ENCODE measurements at places on chromosomes 5 and 9.

DNA sequence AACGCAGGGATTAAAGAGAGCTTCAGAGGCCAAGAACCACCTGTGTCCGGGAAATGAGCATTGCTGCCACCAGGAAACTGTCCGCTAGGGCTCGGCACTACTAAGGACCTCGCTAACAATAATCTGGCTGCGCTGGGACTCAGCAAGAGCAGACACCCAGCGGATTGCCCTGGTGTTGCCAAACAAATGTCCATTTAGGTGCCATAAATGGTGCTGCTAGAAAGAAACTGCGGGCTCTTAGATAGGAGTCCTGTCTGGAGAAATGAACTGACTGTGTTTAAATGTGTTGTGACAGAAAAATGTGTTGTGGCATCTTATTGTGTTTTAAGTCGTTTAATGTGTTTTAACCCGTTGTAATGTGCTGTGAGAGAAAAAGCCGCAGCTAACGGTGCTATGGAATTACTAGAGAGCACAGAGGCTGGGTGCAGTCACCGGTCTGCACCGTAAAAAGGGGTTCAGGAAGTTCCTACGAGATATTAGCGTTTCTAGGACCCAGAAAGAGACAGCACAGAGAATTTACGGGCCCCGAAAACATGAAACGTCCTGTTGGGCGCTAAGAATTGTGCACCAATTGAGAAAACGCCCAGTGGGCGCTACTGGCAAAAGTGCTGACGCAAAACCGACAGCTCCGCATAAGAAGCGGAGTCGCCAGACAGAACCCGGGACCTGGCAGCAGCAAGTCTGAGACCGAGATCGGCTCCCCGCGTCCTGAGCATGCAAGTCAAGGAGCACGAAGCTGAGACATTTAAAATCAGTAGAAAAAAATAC lies 90.6 kb downstream of the ANXA2R start:
- peak; percentile 76 for DNase-seq

DNA sequence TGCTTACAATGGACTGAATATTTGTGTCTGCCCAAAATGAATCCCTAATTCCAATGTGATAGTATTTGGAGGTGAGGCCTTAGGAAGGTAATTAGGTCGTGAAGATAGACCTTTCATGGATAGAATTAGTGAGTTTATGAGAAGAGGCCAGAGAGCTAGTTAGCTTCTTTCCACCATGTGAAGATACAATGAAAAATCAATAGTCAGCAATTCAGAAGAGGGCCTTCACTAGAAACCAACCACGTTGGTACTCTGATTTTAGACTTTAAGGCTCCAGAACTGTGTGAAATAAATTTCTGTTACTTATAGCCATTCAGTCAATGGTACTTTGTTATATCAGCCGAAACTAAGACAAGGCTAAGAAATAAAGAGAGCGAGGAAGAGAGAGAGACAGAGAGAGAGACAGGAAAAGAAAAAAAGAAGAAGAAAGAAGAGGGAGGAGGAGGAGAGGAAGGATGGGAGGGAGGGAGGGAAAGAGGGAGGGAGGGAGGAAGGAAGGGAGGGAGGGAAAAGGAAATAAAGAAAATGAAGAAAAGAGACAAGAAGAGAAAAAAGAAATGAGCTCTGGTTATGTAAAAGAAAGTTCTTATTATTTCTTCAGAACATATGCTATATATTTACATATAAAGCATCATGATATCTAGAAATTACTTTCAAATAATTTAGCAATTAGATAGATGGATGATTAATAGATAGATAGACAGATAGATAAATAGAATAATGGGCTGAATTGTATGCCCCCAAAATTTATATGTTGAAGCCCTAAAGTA lies 1725.3 kb downstream of the EFNA5 start:
- DNase-seq = no peak

- DNase-seq = no peak
Measured at GRCh38 chr9:100927763-100928162, 100.8 kb upstream of the PLPPR1 start.

DNA sequence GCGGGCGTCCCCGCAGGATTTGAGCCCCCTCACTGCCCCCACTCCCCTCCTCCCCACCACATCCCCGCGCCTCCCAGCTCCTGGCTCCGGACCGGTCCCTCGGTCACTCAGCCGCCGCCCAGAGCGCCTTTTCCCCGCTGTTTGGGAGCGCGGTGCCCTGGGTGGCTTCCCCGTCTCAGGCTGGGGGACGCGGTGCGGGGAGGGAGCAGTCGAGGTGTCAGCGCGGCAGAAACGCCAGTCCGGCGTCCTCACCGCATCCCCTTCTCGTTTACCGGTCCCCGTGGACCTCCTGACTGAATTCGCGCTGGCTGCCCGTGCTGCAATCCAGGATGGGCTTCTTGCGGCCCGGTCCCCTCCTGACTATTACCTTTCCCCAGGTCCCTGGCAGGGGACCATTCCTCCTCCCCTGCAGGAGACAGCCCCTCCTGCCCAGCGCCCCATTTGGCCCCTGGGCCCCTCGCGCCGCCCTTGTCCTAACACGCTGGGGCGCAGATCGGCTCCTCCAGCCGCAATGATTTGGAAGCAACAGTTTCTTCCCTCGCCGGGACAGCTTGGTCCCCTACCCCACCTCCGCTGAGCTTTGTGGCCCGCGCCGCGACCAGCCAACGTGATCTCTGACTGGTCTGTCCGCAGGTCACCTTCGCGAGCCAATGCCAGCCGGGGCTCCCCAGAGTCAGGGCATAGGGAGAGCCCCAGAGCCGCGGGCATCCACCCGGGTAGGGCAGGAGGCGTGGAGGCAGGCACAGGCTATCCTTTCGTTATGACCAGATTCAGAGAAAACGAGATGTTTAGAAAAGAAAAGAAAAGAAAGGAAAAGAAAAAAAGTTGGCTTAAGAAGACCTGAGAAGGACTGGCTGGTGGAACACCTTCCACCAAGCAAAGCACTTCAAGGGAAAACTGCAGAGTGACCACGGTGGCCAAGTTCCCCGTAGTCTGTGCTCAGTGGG lies 1.2 kb downstream of the ANKRD33B start:
- DNase-seq = no peak

GRCh38 chr9:131854334-131854733 lies 114.5 kb upstream of the RAPGEF1 start:
- DNase-seq = no peak

DNA sequence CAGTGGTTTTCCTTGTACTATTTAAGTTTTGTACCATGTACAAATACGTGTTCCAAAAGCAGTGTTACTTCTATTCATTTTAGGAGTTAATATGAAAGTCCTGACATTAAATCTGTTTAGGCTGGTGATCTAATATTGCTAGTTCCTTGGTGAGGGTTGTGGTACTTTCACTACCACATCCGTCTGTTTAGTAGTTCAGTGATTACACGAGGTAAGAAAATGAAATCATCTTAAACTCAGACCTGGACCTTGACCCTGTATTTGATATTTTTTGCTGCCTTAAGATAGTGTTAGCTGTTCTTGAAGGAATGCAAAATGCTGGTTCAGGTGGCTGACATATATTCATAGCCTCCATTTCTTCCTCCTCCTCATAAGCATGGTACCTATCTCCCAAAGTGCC lies 50.3 kb downstream of the MTAP start:
- no peak for DNase-seq

- no peak for DNase-seq
Measured at GRCh38 chr5:80195837-80196400, 59.9 kb downstream of the SERINC5 start.

GRCh38 chr5:5542654-5543053 lies 120.2 kb downstream of the ICE1 start:
- no peak for DNase-seq

GRCh38 chr5:54063817-54064216 lies 246.6 kb downstream of the ARL15 start:
- DNase-seq = no peak

DNA sequence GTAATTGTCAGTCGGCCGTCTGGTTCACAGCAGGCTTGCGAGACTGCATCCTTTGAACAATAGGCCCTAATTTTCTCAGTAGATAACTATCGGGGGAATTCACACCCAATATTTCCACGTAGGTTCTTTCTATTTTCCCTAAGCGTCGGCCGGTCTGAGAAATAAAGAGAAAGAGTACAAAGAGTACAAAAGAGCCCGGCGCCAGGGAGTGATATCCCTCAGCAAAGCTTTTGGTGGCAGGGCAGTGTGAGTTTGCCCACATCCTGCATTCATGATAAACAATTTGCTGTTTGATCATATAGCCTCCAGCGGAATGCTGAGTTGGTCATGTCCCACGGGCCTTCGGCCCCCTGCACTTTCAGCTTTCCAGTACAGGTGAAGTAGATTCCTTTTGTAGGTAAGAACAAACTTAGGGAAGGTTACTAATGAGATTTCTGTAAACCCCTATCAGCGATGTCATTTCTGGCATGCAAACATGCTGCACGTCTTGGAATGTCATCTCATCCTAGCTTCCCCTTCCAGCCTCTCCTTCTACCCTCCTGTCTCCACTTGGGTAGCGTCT lies 4.7 kb upstream of the PTGR1 start:
- DNase-seq = no peak

- no peak for DNase-seq
Measured at GRCh38 chr5:179955630-179956029, 47.9 kb upstream of the TBC1D9B start.

DNA sequence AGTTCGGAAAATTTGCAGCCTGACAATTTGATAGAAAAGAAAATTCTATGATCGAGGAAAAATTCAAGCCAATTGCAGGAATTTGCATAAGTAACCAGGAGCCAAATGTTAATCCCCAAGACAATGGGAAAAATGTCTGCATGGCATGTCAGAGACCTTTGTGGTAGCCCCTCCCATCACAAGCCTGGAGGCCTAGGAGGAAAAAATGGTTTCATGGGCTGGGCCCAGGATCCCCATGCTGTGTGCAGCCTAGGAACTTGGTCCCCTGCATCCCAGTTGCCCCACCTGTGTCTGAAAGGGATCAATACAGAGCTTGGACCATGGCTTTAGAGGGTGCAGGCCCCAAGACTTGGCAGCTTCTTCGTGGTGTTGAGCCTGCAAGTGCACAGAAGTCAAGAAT lies 1847.9 kb upstream of the ACO1 start:
- no peak for DNase-seq

DNA sequence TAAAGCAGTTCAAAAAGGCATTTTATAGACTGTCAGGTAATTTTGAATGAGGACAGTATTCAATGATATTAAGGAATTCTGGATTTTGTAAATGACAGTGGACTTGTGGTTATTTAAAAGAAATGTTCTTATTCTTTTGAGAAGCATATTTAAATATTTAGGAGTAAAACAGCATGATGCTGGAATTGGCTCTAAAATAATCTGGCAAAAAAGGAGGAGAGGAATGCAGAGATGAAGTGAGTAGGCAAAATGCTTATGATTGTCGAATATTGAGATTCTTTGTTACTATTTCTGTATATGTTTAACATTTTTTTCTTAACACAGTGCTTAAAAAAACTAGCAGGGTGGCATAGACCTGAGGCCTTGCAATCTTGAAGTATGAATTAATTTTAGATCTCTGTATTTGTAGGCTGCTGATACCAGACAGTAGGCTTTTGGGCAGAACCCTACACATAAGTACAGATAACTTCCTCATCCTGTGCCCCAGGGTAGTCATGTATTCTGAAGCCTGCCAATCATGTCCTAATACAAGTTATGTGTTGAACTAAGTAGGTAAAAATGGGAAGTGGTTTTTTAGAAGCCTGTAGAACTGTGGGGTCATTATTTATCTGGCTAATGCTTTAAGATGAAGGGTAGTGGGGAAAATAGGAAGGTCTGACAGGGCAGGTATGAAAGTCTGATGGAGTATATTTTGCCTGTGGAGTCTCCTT lies 9.4 kb downstream of the CD180 start:
- peak; percentile 71 for DNase-seq

DNA sequence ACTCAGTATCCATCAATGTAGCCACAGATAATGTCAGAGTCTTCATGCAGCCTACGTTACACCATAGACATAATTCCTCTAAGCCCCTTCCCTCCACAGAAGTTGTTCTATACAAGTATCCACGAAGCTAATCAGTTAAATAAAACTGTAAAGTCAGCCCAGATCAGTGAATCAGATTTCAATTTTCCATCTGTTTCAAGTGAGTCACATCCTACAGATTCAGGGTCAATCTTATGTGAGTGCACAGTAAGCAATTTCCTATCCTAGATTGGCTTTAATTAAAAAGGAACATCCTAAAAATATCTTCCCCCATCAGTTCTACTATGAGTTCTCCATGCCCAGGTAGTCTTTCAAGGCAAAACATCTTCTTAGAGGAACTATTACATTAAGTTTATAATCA lies 402.5 kb downstream of the EFNA5 start:
- no peak for DNase-seq

DNA sequence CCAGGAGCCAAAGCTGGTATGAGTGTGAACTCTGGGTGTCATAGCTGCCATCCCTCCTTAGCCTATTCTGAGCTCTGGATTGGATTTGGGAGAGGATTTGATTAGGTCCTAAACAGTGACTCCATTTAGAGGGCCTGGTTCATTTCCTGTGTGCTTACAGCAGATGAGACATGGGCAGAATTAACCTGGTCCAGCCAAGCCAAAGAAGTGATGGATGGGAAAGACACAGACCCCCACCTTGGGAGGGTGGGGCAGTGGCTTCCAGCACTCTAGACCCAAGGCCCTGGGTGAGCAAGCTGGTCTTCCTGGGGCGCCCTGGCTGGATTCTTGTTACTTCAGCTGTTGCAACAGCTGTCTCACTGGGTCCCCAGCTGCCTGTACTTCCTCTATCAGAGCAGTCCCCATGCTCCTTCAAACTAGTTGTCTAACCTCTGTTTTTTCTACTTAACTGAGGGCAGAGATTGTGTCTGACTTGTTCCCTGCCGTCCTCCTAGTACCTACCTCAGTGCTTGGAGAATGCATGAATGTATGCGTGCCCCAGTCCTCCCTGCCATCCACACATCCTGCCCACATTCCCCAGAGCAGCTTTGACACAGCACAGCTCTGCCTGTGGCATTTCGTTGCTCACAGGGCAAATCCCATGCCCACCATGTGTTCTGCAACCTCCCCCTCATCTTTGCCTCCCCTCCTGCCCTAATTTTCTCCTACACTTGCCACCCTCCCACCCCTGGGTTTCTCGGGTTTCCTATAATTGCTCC lies 115.9 kb downstream of the RGS3 start:
- peak; percentile 53 for DNase-seq

DNA sequence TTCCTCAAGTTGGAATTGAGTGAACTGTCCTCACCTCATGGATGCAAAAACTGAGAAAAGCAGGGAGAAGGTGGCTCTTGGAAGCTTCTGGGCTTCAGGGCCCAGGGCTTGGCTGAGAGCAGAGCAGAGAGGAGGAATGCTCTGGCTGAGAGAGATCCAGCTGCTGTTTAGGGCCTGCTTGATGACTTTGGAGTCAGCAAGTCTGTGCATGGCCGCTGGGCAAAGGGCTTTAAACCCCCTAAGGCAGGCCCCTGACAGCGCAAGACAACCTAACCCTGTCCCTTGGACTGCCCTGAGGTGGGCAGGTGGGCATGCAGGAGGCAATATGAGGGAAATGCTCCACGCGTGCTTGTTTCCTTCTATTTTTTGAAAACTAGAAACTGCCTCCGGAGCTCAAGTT lies 8.6 kb downstream of the STC2 start:
- no peak for DNase-seq

DNA sequence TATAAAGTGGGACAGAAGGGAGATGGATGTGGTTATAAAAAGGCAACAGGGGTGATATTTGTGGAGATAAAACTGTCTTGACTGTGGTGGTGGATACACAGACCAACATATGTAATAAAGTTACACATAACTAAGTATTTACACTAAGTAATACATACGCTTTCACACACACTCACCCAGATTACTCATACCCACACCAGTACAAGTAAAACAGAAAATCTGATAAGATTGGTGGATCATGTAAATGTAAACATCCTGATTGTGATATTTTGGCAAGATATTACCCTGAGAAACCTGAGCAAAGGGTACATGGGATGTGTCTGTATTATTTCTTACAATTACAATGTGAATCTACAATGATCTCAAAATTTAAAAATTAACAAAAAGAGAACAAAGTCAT lies 53.3 kb upstream of the SLIT3 start:
- no peak for DNase-seq
